ENCODE measurements at places on chromosomes 5 and 9.

DNA sequence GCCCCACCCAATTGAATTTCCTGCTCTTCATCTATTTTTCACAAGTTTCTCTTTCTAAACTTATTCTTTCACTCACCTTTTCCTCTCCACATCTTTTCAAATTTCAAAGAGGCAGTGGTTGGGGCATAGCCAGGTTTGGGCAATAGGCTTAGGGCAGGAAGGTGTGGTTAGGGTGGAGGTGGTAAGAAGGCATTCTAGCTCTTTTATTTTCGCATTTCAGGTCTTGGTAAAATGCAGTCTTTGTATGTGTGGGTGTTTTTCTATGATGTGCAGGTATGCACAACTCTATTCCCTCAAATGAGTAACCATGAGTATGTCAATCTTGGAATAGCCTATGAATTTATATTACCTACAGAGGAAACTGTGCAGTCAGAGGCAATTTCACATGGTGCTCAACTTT, 129.8 kb upstream of the IFNE start:
- DNase-seq = no peak

- DNase-seq = no peak
These were observed 7.9 kb downstream of the CMYA5 start for GRCh38 chr5:79697222-79698170.

- DNase-seq = no peak
These were observed 12.7 kb upstream of the GPR21 start for GRCh38 chr9:123020796-123021195.

GRCh38 chr9:71384343-71384742, 262.9 kb upstream of the TRPM3 start:
- DNase-seq = no peak

DNA sequence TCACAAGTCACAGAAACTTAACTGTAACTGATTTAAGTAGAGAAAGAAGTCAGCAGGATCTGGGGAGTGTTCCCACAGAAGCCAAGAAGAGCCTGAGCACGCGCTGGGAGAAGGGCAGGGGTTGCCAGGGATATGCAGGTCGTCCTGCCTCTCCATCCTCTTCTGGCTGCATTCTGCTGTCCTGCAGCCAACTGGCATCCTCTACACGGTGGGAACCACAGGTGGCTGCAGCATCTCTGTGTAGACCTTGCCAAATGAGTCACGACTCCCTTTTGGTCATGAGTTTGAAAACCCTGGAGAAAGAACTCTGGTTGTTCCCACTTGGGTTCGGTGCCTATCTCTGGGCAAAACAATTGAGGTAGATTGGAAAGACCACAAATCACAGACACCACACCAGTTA, 38.4 kb upstream of the PCA3 start:
- no peak for DNase-seq

DNA sequence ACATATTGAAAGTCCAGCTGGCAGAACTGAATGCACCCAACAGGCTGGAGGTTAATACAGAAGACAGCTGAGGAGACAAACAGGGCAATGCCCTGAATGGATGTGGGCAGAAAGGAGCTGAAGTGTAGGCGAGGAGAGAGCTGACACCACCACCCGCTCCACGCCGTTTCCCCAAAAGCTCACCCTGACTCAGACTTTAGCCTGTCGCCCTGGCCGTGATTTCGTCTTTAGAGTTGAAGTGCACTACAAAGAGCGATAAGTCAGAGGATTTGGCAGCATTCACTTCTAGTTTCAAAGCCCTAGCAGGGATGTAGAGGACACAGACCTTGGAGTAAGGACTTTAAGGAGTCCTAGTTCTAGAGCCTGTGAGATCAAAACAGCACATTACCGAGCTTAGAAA, 2.2 kb upstream of the ERAP1 start:
- no peak for DNase-seq

DNA sequence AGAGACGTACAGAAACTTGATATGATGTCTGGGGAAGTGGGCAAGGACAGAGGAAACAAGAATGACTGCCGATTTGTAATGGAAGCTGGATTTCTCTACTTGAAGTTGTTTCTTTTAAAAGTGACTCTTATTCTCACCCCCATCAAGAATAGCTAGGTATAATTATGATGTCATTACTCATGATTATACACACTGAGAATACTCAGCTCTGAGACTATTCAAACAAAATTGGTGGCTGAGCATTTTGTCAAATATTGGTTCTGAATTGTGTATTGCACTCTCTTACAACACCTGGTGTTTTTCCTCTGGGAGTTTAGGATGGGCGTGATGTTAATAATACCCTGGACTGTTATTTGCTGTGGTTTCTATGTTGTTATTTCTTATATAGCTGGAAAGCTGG, 46.3 kb downstream of the MAST4 start:
- no peak for DNase-seq

DNA sequence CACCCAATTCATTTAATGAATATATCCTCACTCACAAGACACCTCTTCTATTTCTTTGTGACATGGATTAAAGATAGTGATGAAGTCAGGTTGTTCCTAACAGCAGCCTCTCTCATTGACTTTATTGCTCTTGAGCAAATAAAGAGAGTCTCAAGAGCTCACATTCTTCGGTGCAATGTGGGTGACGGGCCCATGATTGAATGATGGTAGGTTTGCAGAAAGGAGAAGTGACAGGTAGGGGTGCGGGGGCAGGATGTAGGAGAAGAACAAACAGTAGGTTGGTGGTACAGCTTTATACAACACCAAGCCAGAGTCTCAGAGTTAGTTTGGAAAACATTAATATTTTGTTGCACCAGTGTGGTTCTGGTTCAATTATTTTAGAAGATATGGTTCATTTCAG, 122.2 kb downstream of the SLIT3 start:
- DNase-seq = no peak

- no peak for DNase-seq
These were observed 22.0 kb upstream of the WNK2 start for GRCh38 chr9:93161786-93162562.

- DNase-seq = no peak
These were observed 18.2 kb downstream of the TENT2 start for GRCh38 chr5:79630444-79630843.

GRCh38 chr5:80230269-80230992, 25.4 kb downstream of the SERINC5 start:
- no peak for DNase-seq

DNA sequence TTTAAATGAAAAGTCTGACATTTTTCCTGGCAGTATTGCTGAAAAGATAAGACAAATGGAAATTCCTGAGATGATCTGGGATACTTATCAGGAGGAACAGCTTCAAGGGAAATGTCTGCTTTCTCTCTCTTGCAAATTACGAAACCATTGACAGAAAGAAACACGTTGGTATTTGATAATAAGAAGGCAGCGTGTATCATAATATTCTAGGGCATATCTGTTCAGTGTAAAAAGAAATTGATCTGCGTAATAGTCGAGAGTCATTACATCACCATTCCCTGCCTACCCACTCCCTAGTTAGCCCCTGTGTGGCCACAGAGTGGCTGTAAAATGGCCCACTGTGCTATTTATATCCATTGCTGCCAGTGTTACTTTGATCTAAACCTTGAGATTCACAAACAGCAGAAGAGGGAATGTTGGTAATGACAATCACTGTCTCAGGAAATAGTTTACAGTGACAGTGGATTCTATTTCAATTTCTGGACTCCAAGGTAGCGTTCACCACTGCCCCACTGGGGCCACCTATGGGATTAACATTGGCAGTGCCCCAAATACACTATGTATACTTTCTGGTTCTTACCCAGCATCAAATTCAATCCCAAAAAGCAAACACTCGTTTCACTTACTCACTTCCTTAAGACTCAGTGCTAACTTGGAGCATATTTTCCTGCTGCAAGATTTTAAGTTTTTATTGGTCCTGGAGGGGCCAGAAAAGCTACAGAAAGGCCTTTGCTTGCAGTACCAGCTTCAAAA, 133.4 kb upstream of the GAS1 start:
- DNase-seq = no peak

DNA sequence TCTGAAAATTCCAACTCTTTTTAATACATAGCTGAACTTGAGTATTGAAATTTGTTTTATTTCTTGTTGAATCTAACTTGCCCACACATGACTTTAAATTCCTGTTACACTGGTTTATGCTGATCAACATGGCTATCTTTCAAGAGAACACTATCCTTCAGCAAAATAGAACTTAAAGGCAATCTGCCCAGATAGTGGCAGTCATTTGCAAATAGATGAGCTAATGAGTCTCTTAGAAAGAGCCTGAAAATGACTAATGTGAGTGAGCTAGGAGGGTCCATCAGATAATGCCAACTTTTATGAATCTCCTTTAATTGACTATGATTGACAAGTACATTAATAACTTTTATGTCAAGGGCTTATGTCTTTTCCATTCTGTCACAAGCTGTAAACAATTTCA, 1360.8 kb upstream of the C9orf72 start:
- no peak for DNase-seq

DNA sequence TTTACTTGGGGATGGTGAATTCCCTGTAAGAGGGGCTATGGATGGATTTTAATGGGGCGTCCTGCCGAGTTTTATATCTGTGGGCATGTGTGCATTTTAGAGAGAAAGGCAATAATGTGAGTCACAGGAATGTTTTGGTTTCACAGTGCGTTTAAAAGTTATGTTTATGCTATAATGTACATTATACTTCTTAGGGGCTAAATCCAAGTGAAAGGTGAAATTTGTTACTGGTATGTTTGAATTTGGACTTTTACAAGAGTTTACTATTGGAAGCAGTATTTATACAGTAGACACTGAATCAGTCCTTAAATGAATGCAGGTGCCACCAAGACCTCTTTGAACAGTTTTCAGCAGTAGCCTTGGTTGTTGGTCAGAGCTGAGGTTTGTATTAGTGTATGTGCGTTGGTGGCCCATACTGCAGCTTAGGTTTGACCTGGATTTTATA, 5.6 kb downstream of the JMY start:
- no peak for DNase-seq

GRCh38 chr5:89275066-89275855, 392.3 kb upstream of the MEF2C start:
- DNase-seq = no peak

DNA sequence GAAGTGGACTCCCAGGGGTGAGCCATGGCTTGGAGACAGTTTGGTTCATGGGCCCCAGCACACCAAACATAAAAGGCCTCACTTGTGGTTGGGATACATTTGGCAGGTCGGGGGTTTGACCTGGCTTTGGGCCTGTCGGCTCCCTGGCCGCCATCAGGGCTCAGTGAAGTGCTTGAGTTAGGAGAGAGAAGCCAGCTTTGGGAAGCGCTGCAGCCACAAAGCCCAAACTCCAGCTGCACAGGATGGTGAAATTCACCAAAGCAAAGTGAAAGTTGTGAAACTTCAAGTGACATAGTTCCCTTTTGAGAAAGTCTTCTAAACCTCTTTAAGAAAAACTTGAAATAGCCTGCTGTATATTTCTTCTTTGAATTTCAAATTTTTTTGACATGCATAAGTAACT, 27.5 kb downstream of the SLC46A2 start:
- no peak for DNase-seq

- no peak for DNase-seq
These were observed 33.7 kb upstream of the MACIR start for GRCh38 chr5:103224894-103225246.
